Hematopoietic multipotent progenitor cell treated with erythropoietin and hydrocortisone succinate and interleukin-3 and kit ligand, for 17 days (in vitro differentiated cells): ENCODE measurements at places on chromosomes 12 and 14.

GRCh38 chr12:113471619-113472171, at the start of gene LHX5:
Gene LHX5 (minus strand): TSS chr12:113471871. CDS start chr12:113471498, 373 bp downstream.
- no peak for DNase-seq

DNA sequence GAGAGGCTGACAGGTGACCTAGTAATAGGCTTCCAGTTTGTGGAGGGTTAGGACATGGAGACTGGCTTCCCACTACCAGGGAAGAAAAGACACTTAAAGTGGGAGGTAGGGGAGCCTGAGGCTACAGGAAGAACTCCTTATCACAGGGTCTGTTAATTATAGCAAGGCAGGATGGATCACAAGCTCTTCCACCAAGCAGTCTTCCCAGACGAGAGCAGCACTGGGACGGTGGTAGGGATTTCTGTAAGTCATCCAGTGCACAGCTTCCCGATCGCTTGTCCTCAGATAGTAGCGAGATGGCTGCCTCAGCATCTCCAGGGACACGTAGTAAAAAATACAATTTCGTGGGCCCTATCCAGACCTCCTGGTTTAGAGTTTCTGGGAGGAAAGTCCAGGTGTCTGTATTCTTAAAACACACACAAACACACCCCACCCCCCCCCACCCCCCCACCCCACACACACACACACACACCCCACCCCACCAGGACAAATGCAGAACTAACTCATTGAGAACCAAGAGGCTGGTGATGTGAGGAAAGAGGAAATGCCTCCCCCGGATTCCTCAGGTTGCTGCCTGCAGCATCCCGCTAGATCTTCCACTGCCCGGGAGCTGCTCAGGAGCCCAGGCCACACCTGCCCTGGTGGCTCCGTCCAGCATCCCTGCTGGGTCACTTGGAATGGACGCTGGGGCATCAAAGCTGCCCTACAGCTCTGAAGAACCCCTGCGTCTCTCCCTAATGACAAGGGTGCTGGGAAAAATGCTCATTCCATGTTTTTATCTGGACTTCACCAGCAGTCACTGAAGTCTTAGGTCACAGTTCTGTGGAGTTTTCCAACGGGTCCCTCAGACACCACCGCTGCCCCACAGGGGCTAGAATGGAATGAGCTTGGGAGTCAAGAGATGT, 307.2 kb downstream of the CACNA1C start:
- no peak for DNase-seq

DNA sequence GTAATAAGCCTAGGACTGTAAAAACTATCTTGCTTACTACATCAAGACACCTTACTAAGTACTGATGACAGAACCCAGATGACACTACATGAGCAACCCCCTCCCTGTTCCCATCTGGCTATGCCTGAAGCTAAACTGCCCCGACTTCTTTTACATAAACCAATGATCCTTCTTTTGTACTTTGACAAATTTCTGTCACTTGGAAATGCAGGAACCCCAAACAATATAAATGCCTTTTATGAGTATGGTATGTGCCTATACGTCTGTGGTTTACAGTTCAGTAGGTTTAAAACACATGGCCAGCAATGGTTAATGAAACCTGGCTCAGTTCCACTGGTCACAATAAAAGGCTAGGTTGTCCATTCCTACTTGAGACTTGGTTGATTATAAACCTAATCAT, 6.1 kb downstream of the SYCP3 start:
- DNase-seq, result no peak

GRCh38 chr12:60684988-60685655, 1089.3 kb downstream of the SLC16A7 start:
- DNase-seq, result no peak

DNA sequence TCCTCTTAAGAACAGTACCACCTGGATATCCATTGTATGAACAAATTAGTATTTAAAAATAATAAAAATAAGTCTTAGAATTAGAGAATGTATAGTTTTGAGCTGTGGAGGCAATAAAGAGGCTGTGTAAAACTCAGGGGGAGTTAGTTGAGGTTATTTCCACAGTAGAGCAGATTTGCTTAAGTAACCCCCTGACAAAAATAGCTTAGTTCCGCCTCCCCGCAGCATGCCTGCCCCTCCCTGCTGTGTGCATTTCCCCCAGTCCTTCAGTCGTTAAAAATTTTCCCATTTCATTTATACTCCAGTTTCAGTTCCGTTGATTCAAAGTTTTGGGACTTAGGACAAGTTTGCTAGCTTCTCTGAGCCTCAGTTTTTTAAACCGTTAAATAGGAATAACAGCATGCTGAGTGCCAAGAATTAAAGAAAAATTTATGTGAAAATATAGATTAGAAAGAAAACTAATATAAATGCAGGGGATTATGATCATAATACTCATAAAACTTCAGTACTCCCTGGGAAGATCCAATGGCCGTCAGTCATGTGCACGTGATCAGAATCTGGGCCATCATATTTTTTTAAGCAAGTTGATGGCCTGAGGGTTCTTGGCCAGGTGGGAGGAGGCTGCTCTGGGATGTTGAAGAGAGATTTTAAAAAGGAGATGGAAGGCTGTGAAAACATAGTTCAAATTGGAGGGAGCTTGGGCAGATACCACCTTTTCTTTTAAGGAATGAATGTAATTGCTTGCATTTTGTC, 14.5 kb upstream of the SLC38A2 start:
- no peak for DNase-seq

GRCh38 chr12:56928262-56928661, 5.9 kb downstream of the SDR9C7 start:
- DNase-seq, result no peak
